Thymus (tissue), 14 donors: ENCODE measurements at places on chromosomes 4 and X.
A peak's percentile ranks its signal among the peaks of the same experiment; 100 is the strongest.

DNA sequence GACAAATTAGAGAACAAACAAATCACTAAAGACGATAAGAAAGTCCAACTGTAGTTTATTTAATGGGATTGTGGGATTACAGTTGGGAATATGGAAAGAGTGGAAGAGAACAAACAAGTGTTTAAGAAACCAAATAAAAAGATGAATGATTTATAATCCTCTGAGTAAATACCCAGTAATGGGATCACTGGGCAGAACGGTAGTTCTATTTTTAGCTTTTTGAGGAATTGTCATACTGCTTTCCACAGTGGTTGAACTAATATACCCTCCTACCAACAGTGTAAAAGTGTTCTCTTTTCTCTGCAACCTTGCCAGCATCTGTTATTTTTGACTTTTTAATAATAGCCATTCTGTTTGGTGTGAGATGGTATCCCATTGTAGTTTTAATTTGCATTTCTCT, 15.0 kb downstream of the C4orf51 start:
- no peak for DNase-seq

- no peak for DNase-seq
These were observed 42.1 kb upstream of the SH3RF1 start for GRCh38 chr4:169312690-169313422.

GRCh38 chr4:113406723-113407016, 354.9 kb downstream of the CAMK2D start:
- no peak for DNase-seq

DNA sequence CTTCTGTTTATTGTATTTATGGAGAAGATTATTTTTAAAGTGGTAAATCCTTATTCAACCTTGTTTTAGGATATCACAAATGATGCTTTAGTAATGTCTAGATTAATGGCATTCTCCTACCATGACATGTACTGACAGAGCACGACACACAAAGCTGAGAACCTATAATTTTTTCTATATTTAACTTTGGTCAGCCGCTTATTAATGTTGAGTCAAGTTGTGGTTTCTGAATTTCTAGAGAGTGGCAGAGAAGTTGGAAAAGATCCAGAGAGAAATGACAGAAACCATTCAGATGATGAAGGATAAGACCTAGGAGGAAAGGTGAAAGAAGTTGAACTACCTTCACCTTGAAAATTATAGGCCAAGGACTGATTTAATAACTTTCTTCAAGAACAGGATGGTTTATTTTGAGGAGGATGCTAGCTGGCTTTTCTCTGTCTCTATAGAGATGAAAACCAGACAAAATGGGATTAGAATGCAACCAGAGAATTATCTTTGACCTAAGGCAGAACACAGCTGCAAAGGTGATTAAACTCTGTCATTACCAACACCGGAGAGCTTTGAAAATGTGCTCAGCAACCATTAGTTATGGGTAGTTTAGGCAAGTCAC, 62.6 kb upstream of the TSPAN5 start:
- DNase-seq = no peak

GRCh38 chr4:75989846-75990528, 758 bp downstream of the SDAD1 start:
- peak; percentile 22 for DNase-seq

GRCh38 chr4:34261799-34262314, 1982.5 kb downstream of the ARAP2 start:
- DNase-seq = no peak

- no peak for DNase-seq
These were observed 339.6 kb downstream of the ANKRD50 start for GRCh38 chr4:124372916-124373315.
